ENCODE measurements at places on chromosomes 13 and 19.

DNA sequence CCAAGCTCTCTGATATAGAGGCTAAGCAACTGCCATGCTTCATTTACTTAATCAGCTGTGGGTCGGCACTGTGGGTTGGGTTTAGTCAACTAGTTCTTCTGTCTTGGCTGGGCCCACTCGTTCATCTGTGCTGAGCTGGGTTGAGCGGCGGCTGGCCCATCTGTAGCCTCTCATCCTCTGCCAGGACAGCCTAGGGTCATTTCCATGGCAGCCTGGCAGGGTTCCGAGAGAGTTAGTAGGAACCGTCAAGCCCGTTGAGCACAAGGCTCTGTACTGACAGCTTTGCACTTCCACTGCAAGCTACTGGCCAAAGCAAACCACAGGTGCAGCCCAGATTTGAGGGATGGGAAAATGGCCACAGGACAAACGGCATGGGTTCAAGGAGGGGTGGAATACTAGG, 6.6 kb upstream of the ZNF835 start:
- no peak for DNase-seq

DNA sequence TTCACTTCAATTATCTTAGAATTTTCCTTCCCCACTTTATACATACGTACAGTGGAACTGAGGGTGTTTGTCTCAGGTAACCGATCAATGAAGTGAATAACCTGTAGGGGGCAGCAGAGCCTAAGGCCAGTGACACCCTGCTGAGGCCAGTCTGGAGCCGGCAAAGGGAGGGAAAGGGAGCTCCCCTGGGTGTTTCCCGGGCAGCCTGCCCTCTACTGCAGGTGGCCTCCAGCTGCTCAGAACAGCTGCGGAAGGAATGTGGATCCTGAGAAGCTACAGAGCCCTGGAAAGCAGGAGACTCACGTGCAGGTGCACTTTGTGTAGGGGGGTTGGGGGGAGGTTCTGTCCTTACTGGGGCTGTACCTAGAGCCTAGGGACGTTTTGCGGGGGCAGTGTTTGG, 832 bp upstream of the ZNF491 start:
- DNase-seq, result peak; percentile 78

GRCh38 chr19:11299946-11300810, 4.2 kb downstream of the TSPAN16 start:
- DNase-seq, result no peak

DNA sequence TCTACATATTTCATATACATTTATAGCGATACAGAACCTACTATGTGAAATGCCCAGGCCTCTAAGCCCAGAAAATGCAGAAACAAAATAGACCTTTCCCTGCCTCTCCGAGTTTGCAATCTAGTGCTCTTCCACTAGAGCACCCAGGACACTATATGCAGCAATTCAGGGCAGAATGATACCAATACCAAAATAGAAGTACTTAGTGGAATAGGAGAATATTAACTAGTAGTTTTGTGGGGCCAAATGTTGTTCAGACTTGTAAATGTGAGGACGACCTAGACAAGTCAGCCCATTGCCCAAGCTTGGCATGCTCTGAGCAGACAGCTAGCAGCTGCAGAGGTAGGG, 35.8 kb upstream of the FLT1 start:
- no peak for DNase-seq

- no peak for DNase-seq
These were observed 44.4 kb upstream of the FARP1 start for GRCh38 chr13:98098516-98098915.

GRCh38 chr13:112245179-112245724, 130.9 kb upstream of the SPACA7 start:
- DNase-seq, result no peak

- DNase-seq, result no peak
These were observed 38.9 kb downstream of the TEX29 start for GRCh38 chr13:111359237-111359915.

- no peak for DNase-seq
These were observed 4.9 kb downstream of the MEIS3 start for GRCh38 chr19:47414469-47414868.

GRCh38 chr19:13600091-13600490, 93.8 kb upstream of the CACNA1A start:
- no peak for DNase-seq

- no peak for DNase-seq
These were observed 279.3 kb downstream of the RBM26 start for GRCh38 chr13:79126706-79127105.

DNA sequence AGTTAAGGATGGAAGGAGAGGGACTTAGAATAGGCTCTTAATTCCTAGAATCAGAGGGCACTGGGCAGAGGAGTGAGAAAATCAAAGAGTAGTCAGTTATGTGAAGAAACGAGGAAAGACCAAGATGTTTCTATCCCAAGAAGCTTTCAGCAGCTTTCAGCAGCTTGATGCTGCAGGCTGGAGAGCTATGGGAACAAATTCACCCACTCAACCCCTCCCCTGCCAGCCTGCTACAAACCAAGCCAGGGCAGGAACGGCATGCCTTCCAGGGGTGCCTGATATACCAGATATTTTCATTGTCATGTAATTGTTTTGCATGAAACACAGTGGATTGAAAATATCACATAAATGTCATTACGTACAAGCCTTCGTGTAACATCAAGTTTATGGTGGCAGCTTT, 262.2 kb downstream of the FGF14 start:
- no peak for DNase-seq

DNA sequence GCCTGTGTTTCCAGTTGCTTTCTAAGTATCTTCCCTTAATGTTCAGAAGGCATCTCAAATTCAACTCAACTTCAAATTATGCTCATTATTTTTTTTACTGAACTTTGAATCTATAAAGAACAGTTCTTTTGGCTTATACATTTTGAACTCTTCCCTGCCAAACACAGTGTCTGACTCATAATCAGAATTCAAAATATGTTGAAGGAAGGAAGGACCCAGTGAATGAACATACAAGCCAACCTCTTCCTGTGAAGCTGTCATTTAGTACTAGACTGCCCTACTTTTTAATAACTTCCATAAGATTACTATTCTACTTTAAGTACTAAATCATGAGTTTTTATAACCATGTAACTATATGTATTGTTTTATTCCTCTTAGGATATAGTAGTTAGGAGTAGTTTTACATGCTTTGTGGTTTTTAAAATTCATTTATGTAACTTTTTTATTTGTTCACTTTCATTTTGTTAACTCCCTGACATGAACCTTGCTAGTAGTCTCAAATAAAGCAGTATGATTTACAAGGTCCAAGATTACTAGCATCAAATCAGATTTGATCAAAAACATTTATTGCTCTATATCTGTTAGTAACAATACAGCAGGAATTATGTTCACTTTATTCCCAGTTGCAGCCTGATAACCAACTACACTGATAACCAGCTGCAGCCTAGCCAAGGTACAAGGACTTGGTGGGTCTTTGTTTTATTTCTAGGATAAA, 6.4 kb downstream of the NUDT15 start:
- DNase-seq, result no peak

GRCh38 chr13:49366841-49367240, 77.0 kb downstream of the CAB39L start:
- no peak for DNase-seq

DNA sequence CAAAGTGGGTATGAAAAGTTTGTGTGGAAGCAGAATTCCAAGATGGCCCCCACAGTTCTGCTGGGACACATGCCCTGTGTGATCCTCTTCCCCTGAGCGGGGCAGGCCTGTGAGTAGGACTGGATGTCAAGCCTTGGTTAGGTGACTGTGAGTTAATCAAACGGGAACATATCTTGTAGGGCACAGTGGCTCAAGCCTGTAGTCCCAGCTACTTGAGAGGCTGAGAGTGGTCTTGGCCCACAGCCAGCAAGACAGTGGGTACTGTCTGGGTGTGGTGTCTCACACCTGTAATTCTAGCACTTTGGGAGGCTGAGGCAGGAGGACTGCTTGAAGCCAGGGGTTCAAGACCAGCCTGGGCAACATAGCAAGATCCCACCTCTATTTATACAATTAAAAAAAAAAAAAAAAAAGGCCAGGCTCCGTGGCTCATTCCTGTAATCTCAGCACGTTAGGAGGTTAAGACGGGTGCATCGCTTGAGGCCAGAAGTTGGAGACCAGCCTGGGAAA, 6.4 kb downstream of the ZNF653 start:
- DNase-seq, result no peak

- no peak for DNase-seq
These were observed 234.3 kb downstream of the LMO7 start for GRCh38 chr13:75870397-75870903.

GRCh38 chr13:20824762-20825476, 51.2 kb upstream of the EEF1AKMT1 start:
- DNase-seq, result no peak

DNA sequence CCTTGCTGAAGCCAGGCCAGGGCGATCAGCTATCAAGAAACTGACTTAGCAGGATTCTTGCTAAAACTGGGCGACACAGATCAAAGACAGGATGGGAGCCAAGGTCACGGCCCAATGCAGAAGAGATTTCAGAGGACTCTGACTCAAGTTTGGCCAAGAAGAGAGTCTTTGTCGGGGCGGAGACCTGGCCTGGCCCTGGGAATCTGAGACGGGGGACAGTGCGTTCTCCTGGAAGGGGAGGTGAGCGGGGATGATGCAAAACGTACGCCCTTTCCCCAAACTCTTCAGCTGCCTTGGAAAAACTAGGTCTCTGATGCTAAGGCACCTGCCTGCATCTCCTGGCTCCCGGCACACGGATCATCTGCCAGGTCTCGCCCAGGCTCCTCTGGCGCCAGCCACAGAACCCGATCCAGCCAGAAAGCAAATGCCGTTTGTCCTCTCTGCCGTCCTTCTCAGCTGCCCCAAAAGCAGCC, 9.8 kb downstream of the MVB12A start:
- no peak for DNase-seq

- DNase-seq, result no peak
These were observed 803 bp downstream of the FLT3 start for GRCh38 chr13:28099396-28100149.

DNA sequence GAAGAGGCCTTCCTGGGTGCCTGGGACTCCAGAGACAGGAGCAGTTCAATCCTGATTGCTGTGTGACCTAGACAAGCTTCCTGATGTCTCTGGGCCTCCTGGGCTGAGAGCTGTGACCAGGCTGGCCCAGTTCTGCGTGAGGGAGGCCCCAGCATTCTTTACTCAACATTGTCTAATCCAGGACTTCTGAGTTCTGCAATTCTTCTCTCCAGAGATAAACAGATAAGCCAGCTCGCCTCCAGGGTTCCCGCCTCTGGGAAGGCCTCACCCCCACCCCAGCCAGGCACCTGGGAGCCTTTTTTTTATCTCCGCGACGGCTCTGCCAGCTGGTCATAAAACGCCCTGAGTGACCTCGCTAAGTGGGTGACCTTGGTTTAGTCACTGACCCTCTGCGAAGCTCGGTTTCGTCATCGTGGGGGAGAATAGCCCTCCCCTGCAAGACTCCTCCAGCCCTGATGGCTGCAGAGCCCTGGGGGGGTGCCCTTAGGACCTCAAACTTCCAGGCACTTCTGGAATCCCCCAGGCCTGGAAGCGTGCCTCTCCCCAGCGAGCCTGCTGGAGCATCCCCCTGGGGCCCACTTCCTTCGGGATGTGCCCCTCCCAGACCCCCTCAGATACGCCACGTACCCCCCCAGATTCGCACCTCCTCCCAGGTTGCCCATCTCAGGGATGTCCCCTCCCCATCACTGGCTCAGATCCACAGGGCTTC, 1.9 kb downstream of the SULT2B1 start:
- peak; percentile 89 for DNase-seq

- DNase-seq, result peak; percentile 47
These were observed 3.8 kb downstream of the GPC6 start for GRCh38 chr13:93230261-93230855.

DNA sequence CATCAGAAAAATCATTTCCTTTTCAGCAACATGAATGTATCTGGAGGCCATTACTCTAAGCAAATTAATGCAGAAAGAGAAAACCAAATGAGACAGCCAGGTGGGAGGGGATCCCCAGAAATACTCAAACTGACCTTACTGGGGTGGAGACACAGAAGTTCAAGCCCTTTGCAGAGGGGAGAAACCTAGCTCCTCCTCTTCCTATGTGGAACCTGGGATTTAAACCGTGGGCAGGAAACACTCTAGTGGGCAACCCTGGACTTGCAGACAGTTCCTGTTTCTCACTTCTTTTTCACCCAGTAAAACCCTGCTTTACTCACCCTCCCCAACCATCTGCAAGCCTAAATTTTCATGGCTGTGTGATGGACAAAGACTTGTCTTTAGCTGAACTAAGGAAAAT, 61.3 kb downstream of the SLITRK6 start:
- DNase-seq, result no peak

GRCh38 chr13:23450340-23451046, 17.0 kb upstream of the SACS start:
- DNase-seq, result no peak

GRCh38 chr13:106331116-106331515, 204.3 kb downstream of the EFNB2 start:
- DNase-seq, result no peak

DNA sequence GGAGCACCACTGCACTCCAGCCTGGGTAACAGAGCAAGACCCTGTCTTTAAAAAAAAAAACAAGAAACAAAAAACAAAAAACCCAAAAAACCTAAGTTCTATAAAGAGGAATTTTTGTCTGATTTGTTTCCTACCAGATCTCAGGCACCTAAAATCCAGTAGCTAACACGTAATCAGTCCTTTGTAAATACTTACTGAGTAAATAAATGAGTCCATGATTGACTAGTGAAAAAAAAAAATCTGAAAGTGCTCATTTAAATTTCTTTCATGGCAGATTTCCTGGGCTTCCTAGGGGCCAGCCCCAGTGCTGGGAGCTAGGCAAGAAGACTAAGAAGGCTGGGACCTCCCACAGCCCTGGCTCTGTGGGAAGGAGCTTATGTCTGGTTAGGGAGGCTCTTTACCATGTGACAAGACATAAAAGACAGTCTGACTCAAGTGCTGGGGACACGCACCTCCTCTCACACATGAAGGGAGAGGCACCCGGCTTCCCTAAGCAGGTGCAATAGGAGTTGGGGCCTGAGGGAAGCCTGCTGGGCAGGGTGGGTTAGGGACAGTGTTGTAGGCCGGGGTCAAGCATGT, 22.5 kb downstream of the LIG1 start:
- no peak for DNase-seq

DNA sequence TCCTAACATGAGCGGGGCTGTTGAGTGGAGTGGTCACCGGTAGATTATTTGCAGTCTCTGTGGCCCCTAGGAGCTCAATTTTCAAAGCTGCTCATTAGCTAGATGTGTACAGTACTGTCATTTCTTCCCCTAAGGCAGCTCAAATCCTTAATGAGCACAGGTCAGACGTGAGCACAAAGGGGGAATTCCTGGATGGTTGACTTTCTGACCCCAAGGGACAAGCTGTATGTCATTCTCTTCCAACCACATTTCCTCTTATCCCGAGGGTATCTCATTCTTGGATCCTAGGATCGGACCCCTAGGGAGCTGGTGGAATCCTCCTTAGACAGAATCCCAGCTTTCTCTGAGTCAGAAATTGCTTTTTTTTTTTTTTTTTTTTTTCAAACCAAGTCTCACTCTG, 5.7 kb upstream of the OR7G3 start:
- peak; percentile 27 for DNase-seq

- DNase-seq, result no peak
These were observed 46.3 kb downstream of the BRD4 start for GRCh38 chr19:15285896-15286591.

GRCh38 chr13:75319254-75319653, 162.7 kb downstream of the TBC1D4 start:
- peak; percentile 71 for DNase-seq

All from RCC 7860 (cell line).